HT-29 (cell line): ENCODE measurements at places on chromosomes 2 and 18. TPM values are rescaled to one million over a fixed set of nuclear protein-coding genes. Genes with fewer than 3 reads are reported as not detected.

Gene CD207
- not detected in 2 replicates for total RNA-seq

Gene C2orf15
- 4.6 and 4.9 TPM in 2 replicates for total RNA-seq

Gene CTAGE1
- total RNA-seq, result not detected in 2 replicates

Gene IL36RN
- total RNA-seq, result 0.44 and 1.4 TPM in 2 replicates

Gene PLA2R1
- 9.3 and 12.2 TPM in 2 replicates for total RNA-seq

Gene DSG3
- 0.03 TPM in 1 of 2 replicates, not detected in the other for total RNA-seq

Gene PARD3B
- 1.8 and 3.9 TPM in 2 replicates for total RNA-seq

Gene CHST9
- not detected in 2 replicates for total RNA-seq

Gene ARHGEF4
- total RNA-seq, result 0.13 and 0.15 TPM in 2 replicates

Gene RGPD3
- total RNA-seq, result 0.03 TPM in 1 of 2 replicates, not detected in the other

Gene RND3
- total RNA-seq, result 48.0 and 63.4 TPM in 2 replicates

Gene REG1A
- not detected in 2 replicates for total RNA-seq

Gene EVX2
- 0.03 TPM in 1 of 2 replicates, not detected in the other for total RNA-seq

Gene ITGB6
- total RNA-seq, result 14.3 and 14.8 TPM in 2 replicates

Gene RAB17
- 44.2 and 65.1 TPM in 2 replicates for total RNA-seq

Gene SERPINB8
- 3.4 and 4.8 TPM in 2 replicates for total RNA-seq

Gene AAMP
- total RNA-seq, result 266 and 310 TPM in 2 replicates

Gene STPG4
- total RNA-seq, result 6.9 and 7.1 TPM in 2 replicates

Gene SPATA3
- total RNA-seq, result not detected in 2 replicates

- DNase-seq, result no peak
Measured at GRCh38 chr18:6659963-6660725, 69.4 kb upstream of the ARHGAP28 start.

DNA sequence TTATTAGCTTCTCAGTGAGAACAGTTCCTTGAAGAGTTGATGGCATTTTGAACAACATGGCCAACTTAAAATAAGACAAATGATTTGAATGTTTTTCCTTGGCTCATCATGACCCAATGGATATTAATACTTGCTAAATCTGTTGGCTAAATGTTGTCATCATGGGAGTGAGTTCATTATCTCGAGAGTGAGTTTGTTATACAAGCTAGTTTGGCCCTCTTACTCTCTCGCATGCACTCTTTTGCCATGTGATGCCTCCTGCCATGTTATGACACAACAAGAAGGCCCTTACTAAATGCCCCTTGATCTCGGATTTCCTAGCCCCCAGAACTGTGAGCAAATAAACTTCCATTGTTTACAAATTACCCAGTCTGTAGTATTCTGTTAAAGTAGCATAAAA, 22.9 kb upstream of the SANBR start:
- DNase-seq, result no peak

DNA sequence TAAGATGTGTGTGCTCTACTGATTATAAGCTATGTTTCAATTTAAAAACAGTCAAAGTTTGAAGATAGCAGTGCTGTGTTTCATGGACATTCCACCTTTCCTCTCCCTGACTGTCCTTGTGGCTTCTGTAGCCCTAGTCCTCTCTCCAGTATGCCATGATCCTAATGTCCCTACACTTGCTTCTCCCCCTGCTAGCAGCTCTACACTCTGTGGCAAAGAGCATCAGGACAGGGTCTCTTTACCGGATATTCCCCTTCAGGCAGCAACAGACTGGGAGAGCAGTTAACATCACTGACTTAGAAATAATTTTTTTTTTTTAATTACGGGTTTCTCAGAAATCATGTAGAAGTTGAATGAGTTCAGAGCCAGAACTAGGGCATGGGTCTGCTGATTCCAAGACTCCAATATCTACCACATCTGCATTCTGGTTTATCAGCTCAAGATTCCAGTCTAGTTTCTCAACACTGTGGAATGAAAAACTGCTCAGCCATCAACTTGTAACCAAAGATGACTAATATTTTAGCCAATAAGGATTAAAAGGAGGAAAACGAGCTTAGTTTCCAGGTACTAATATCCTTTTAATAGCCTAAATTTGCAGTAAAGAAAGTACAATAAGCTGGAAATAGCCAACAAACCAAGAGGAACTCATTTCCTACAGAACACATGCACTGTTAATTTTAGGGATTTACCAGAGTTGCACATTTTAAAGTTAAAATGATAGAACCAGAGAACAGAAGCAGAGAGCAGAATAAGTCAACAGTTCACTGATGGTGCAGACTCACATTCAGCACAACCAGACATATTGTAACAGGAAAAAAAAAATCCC, 45.2 kb downstream of the TMEM131 start:
- DNase-seq, result peak; percentile 20

DNA sequence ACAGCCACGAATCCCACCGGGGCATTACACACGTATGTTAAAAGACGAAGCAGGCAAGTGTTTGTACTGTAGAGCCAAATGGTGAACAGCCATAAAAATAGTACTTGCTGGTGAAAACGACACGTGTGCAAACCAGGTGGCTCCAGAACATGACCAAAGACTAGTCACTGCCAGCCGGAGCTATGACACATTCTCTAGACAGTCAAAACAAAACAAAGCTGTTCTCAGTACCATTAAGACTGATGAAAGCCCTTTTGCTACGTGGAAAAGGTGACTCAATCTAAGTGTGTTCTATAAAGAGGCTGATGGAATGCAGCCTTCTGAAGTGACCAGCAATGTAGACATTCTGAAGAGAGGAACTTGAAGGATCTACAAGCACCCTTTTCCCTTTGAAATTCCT, 367.7 kb upstream of the NETO1 start:
- no peak for DNase-seq

DNA sequence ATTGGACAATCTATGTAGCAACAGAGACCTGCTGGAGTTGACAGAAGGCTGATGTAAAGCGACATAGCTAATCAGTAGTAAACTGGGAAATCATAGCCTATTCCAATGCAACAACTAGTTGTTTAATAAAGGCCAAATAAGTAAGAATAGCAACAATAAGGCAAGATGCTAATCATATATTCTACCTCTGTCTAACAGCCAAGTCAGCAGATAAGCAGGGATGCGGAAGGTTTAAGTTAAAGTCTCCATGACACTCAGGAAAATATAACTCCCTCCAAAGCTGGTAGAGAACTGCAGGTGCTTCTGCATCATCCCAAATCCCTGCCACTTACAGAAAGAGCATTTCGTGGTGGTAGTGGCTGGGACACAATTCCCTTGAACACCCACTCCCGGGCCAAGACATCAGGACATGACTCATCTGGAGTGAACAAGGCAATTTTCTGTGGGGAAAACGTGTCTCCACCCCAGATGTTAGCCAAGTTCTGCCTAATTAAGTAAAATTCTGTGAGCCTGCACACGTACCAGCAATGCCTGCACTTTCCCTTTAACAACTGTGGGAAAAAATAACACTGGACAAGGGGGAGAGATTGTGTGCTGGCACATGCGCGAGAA, 413.6 kb upstream of the ID2 start:
- no peak for DNase-seq

GRCh38 chr2:161576421-161576820, 47.8 kb upstream of the SLC4A10 start:
- peak; percentile 28 for DNase-seq

GRCh38 chr2:118535818-118536212, 311.6 kb downstream of the EN1 start:
- DNase-seq, result no peak

DNA sequence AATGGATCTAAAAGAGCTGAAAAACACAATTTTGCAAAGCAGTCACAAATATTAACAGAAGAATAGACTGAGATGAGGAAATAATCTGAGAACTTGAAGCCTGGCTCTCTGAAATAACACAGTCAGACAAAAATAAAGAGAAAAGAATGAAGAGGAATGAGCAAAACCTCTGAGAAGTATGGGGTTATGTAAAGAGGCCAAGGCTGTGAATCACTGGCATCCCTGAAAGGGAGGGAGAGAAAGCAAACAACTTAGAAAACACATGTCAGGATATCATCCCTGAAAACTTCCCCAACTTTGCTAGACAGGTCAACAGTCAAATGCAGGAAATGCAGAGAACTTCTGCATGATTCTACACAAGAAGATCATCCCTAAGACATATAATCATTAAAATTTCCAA, 73.5 kb upstream of the LHCGR start:
- no peak for DNase-seq

- no peak for DNase-seq
Measured at GRCh38 chr2:144914622-144915318, 394.9 kb upstream of the ZEB2 start.

- DNase-seq, result peak; percentile 57
Measured at GRCh38 chr2:234841321-234842015, 110.3 kb upstream of the SH3BP4 start.

- DNase-seq, result no peak
Measured at GRCh38 chr2:170550501-170550900, 164.6 kb upstream of the SP5 start.

- DNase-seq, result peak; percentile 6
Measured at GRCh38 chr2:38856165-38856564, 19.6 kb downstream of the DHX57 start.

- no peak for DNase-seq
Measured at GRCh38 chr2:203126996-203127395, 111.8 kb upstream of the CYP20A1 start.

DNA sequence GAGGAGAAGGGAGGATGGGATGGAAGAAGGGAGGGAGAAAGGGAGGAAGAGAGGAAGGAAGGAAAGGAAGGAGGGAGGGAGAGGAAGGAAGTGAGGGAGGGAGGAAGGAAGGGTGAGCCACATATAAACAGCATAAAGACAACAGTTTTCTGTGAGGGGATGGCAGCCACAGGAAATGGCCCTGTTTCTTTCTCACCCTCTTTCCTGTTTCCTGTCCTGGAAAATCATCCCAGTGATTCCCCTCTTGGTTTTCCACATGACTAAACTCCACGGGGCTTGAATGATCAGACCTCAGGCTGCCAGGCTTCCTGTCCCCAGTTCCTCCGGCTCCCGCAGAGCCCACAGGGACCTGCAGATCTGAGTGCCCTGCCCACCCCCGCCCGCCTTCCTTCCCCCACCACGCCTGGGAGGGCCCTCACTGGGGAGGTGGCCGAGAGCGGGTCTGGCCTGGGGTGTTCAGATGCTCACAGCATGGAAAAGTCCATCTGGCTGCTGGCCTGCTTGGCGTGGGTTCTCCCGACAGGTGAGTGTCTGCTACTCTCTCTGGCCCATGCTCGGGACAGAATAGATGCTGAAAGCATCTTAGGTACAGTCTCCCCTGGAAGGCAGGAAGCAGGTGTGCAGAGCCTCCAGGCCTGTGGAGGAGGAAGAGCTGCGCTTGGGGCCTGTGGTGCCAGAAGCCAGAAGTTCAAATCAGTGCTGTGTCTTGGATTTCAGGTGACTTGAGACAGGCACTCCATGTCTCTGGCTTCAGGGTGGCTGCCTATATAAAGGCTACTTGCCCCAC, at the start of gene SIGLEC15:
TSS of gene SIGLEC15 (plus strand) at position 418 of the 787 bp plus-strand sequence. CDS start at position 472, 54 bp downstream.
- no peak for DNase-seq

- DNase-seq, result peak; percentile 95
Measured at GRCh38 chr2:218282173-218282991, 9.9 kb downstream of the TMBIM1 start.

- no peak for DNase-seq
Measured at GRCh38 chr2:11758647-11759046, 12.2 kb downstream of the LPIN1 start.

DNA sequence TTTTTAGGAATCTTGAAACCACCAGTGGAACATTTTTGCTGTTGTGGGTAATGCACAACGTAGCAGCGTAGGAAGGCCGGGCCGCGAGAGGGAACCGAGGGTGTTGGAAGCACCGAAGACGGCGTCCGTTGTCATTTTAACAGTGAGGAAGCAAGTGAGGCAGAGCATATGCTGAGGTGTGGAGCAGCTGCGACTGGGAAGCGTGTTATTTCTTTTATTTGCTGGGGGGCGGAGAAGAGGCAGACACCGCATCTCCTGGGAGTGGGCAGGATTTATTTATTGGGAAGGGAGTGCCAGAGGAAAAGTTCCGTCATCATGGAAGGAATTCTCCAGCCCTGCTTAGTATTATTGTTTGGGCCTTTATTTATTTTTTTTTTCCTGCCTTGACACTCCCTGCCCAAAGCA, 232.8 kb downstream of the KLHL29 start:
- no peak for DNase-seq

DNA sequence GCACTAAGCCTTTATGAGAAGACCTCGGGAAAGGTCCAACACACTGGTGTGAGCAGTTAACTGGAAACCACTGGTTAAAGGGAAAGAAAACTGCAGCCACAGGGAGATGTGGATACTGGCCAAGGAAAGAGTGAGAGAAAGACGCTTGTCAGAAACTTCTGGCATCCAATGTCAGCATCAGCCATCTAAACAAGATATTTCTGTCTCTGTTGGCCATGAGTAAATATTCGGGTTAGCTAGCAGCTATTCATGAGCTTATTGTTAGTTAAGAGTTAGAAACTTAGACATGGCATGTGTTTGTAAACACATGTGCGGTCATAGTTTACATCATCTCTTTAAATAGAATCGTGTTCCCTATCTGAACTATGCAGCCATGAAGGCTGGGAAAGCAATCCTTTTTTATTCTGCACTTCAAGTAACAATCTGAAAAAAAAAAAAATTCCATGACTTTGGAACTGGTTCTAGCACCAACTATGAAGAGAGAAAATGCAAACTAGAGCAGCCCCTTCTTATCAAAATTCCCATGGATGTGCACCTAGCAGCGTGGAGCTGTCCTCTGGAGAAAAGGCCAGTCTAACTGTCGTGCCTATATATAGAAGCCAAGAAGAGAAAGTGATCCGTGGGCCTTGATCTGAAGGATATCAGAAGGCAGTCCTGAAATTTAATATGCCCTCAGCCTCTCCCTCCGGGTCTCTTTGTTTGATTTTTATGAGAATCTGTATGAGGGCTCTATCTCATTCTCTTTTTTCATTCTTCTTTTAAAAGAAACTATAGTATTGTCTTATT, 84.0 kb upstream of the RFX8 start:
- no peak for DNase-seq

- DNase-seq, result no peak
Measured at GRCh38 chr2:239693761-239694415, 293.1 kb upstream of the HDAC4 start.

GRCh38 chr18:3607309-3608098, 157.5 kb downstream of the TGIF1 start:
- no peak for DNase-seq

DNA sequence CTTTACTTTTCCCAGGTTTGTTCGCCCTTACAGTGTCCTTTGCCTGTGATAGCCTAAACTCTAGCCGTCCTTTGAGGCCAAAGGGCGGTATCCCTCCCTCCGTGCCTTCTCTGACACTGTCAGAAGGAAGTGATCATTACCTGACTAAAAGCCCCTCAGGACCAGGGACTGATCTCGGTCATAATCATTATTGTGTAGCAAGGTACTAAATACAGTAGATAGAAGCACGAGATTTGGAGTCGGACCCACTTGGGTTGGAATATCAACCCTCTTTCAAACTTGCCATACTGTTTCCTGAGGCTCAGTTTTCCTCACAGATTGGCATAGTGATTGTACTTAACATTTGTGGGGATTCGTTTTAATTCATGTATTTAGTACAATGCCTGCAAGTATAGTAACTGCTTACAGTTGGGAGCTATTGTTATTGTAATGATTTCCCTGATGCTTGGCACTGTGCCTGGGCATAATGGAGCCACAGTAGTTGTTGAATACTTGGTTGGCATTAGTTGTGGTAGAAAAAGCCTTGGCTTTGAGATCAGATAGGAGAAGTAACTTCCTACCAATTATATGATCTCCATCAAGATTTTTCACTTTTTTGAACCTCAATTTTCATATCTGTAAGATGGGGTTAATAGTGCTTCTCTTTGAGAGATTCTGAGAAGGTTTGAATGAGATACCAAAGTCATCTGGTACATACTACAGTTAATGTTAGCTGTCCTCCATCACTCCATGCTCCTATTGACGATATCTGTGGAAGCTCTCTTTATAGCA, 836 bp downstream of the STK11IP start:
- no peak for DNase-seq
